ENCODE measurements at places on chromosomes 2 and 18. TPM values are rescaled to one million over a fixed set of nuclear protein-coding genes. Genes with fewer than 3 reads are reported as not detected.

Gene ASTL
- 0.62 TPM for total RNA-seq

Gene MERTK
- total RNA-seq = 61.3 TPM

Gene COBLL1
- total RNA-seq = 63.5 TPM

Gene DSC3
- 2.3 TPM for total RNA-seq

Gene GALNT1
- 53.3 TPM for total RNA-seq

Gene NXPH2
- total RNA-seq = not detected

Gene NEB
- 1.6 TPM for total RNA-seq

Gene SKOR2
- not detected for total RNA-seq

Gene RESP18
- not detected for total RNA-seq

Gene KCNG2
- 1.1 TPM for total RNA-seq

Gene CDH19
- total RNA-seq = 7.8 TPM

Gene GBX2
- total RNA-seq = not detected

Gene CLEC4F
- total RNA-seq = 0.72 TPM

Gene KCTD1
- 13.2 TPM for total RNA-seq

Gene KHK
- total RNA-seq = 3.4 TPM

Gene GKN1
- not detected for total RNA-seq

Gene MEIS1
- 35.4 TPM for total RNA-seq

Gene PAX8
- total RNA-seq = 0.45 TPM

Gene SERPINB13
- total RNA-seq = not detected

Gene CYTIP
- total RNA-seq = 21.1 TPM

Gene STARD6
- not detected for total RNA-seq
